Kidney (tissue), 22 donors: ENCODE measurements at places on chromosomes 13 and 19. TPM values are rescaled to one million over a fixed set of nuclear protein-coding genes. Genes with fewer than 3 reads are reported as not detected.

DNA sequence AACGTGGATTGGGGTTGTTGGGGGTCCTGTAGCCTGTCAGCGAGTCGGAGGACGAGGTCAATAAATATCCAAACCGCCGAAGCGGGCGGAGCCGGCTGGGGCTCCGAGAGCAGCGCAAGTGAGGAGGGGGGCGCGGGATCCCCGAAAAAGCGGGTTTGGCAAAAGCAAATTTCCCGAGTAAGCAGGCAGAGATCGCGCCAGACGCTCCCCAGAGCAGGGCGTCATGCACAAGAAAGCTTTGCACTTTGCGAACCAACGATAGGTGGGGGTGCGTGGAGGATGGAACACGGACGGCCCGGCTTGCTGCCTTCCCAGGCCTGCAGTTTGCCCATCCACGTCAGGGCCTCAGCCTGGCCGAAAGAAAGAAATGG is 754 bp upstream of the SIX5 start:
- no peaks in the 10 kb centered on the region for H3K27me3 ChIP-seq
- H3K4me1 ChIP-seq: peaks cover 17% of the 10 kb centered on the region
- peak overlapping the region; percentile 94 for H3K27ac ChIP-seq
- H3K4me3 ChIP-seq: peak overlapping the region; percentile 40
- no peaks in the 10 kb centered on the region for H3K36me3 ChIP-seq

GRCh38 chr19:8641908-8642547 is 11.6 kb downstream of the NFILZ start:
- H3K4me1 ChIP-seq: no peaks in the 10 kb centered on the region
- DNase-seq: no peak
- no peak overlapping the region for H3K27ac ChIP-seq
- H3K27me3 ChIP-seq: no peaks in the 10 kb centered on the region

- H3K36me3 ChIP-seq: peaks cover 5% of the 10 kb centered on the region
- peaks cover 3% of the 10 kb centered on the region for H3K4me1 ChIP-seq
- no peak overlapping the region for H3K27ac ChIP-seq
- no peak for DNase-seq
- H3K27me3 ChIP-seq: no peaks in the 10 kb centered on the region
- no peak overlapping the region for H3K4me3 ChIP-seq
Observed at GRCh38 chr19:1823539-1824251, 11.6 kb upstream of the ATP8B3 start.

DNA sequence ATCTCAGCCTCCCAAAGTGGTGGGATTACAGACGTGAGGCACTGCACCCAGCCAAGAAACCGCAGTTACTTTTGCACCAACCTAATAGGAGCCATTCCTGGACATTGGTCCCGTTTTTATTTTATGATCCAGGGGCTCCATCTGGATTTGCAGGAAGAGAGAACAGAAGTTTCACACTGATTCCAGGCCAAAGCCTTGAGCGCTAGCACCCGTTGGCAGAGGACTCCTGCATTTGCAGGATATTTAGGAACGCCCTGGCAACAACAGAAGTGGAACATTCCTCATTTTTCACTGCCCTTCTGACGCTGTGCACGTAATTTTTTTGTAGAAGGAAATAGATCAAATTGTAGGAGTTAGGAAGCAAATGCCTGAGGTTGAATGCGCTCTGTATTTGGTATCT is 11.7 kb upstream of the SULT2A1 start:
- no peaks in the 10 kb centered on the region for H3K4me1 ChIP-seq
- H3K36me3 ChIP-seq: no peaks in the 10 kb centered on the region
- no peak overlapping the region for H3K27ac ChIP-seq
- no peak overlapping the region for H3K4me3 ChIP-seq
- DNase-seq: no peak
- H3K27me3 ChIP-seq: no peaks in the 10 kb centered on the region

- H3K36me3 ChIP-seq: no peaks in the 10 kb centered on the region
- DNase-seq: peak; percentile 71
- H3K4me1 ChIP-seq: no peaks in the 10 kb centered on the region
- H3K27me3 ChIP-seq: no peaks in the 10 kb centered on the region
- no peak overlapping the region for H3K27ac ChIP-seq
Observed at GRCh38 chr19:56866538-56866937, 26.0 kb upstream of the PEG3 start.

- no peak overlapping the region for H3K4me3 ChIP-seq
- no peaks in the 10 kb centered on the region for H3K27me3 ChIP-seq
- DNase-seq: no peak
Observed at GRCh38 chr13:91167706-91168385, 179.6 kb upstream of the MIR17HG start.

DNA sequence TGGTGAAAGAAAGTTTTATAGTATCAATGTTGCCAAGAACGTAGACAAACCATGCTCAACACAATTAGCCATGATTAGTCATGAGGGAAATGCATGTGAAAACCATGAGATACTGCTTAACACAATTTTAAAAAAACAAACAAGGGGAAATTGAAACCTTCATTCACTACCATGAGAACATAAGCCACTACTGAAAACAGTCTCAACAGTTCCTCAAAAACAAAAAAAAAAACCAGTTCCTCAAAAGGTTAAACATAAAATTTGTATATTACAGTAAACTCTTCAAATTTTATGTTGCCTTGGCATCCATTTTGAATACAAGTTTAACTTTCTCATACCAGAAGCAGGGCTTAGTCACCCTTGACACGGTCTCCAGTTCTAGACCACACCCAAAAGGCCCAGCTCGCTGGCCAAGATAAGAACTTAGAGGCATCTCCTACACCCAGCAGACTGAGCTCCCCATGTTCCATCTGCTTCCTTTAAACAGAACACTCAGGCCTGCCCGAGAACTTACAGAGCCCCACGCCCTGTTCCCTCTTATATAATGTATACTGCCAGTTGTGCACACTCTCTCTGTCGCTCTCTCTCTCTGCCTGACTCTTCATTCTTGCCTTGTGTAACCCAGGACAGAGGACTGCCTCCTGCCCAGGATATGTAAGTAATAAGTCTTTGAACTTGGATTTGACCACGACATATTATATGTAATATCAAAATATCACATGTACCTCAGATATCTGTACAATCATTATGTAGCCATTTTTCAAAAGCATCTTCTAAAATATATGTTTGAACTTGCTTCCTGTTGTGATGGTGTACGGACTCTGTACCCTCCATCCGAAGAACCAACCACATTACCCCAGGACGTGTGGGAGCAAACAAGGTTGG is 67.4 kb downstream of the STK24 start:
- peaks cover 33% of the 10 kb centered on the region for H3K4me1 ChIP-seq
- H3K27me3 ChIP-seq: no peaks in the 10 kb centered on the region
- H3K4me3 ChIP-seq: no peak overlapping the region

DNA sequence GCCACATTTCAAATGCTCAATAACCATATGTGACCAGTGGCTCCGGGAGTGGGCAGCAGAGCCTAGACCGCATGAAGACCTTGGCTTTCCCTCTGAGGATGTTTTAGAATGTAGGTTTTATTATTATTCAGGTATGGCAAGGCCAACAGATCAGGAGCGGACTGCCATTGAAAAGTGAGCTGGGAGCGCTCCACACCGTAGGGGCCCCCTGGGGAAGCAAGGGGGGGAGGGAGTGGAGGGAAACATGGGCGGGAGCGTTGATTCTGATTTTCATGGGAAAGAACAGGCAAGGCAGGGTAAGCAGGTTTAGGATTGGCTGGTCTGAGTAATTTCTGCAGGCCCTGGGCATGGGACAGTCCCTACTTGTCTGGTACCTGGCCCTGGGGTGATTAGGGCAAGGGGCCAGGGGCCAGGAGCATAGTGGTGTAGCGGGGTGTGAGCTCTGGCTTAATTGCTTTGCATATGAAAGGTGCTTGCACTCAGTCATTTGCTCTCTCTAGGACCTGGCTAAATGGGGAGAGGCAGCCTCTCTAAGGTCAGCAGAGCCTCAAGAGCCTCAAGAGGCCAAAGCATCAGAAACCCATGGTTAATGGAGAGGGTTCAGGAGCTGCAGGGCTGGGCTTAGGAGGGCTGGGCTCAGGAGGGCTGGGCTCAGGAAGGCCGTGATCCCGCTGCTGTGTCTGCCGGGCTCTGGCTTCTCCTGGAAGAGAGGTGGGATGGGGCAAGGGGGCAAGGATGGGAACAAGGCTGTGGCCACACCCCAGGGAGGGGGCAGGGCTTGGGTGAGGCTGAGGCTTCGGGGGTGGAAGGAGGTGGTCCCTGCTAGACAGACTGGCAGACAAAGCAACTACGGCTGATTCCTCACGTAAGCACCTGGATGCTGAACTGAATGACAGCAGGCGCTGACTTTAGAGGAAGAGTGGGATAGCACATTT is 82.0 kb upstream of the WASF3 start:
- H3K4me1 ChIP-seq: peaks cover 4% of the 10 kb centered on the region
- no peak for DNase-seq
- H3K36me3 ChIP-seq: no peaks in the 10 kb centered on the region
- no peaks in the 10 kb centered on the region for H3K27me3 ChIP-seq

The KIR3DL2 gene
- polyA plus RNA-seq: not detected
